ENCODE measurements at places on chromosomes 1 and 21. TPM values are rescaled to one million over a fixed set of nuclear protein-coding genes. Genes with fewer than 3 reads are reported as not detected.

LMX1A gene
- not detected for total RNA-seq

PCP4L1 gene
- total RNA-seq: not detected

IQGAP3 gene
- 24.2 TPM for total RNA-seq

TRIM67 gene
- total RNA-seq: not detected

C1orf94 gene
- not detected for total RNA-seq

NFIA gene
- total RNA-seq: 4.8 TPM

NTMT2 gene
- total RNA-seq: not detected

SZRD1 gene
- 71.5 TPM for total RNA-seq

ARMH1 gene
- 0.43 TPM for total RNA-seq

CFHR4 gene
- not detected for total RNA-seq

OLFML2B gene
- total RNA-seq: 5.2 TPM

BTG3 gene
- total RNA-seq: 42.3 TPM

- peak; percentile 14 for DNase-seq
Observed at GRCh38 chr1:203045821-203046594, 19.7 kb downstream of the PPFIA4 start.

- peak; percentile 81 for DNase-seq
Observed at GRCh38 chr1:246907472-246907871, 24.3 kb downstream of the AHCTF1 start.

DNA sequence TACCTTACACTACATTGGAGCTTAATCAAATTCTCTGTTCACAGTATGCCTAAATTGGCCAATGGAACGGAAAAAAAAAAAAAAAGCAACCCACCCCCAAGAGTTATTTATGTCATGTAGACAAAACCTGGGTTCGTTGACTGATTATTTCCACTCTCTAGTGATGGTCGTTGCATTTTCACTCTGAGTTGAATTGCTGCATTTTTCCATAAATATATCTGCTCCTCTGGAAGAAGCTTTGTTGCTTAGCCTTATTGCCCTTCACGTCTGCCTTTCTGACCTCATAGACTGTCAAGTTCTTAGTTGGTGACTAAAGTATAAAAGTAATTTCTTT, 90.2 kb upstream of the RUNX1 start:
- DNase-seq: no peak

DNA sequence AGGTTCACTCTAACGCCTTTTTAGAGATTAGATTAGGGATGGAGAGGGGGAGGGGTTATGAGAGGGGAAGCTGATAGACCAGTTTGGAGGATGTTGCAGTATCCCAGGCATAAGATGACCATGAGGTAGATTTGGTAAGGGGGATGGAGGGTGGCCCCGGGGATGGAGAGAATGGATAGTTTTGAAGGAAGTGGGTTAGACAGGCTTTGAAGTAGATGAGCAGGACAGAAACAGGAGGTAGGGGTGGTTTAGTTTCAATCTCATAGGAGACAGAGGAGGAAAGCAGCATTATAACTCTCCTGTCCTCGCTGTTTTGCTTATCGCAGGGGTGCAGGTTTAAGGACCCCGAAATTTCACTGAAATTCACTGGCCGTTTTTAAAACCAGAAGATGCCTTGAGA, 11.8 kb downstream of the UBIAD1 start:
- no peak for DNase-seq

DNA sequence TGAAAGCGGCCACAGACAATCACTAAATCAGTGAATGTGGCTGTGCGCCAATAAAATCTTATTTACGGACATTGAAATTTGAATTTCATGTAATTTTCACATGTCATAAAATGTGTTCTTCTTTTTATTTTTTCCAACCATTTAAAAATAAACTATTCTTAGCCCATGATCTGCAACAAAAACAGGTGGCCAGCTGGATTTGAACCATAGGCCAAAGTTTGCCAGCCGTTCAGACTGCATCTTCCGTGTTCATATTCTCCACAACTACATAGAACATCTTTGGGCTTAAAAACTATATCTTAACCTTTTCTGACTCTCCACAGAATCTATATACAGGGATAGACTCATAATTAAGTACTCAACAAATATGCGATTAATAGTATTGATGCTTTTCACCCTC, 81.2 kb upstream of the RALGPS2 start:
- DNase-seq: no peak

DNA sequence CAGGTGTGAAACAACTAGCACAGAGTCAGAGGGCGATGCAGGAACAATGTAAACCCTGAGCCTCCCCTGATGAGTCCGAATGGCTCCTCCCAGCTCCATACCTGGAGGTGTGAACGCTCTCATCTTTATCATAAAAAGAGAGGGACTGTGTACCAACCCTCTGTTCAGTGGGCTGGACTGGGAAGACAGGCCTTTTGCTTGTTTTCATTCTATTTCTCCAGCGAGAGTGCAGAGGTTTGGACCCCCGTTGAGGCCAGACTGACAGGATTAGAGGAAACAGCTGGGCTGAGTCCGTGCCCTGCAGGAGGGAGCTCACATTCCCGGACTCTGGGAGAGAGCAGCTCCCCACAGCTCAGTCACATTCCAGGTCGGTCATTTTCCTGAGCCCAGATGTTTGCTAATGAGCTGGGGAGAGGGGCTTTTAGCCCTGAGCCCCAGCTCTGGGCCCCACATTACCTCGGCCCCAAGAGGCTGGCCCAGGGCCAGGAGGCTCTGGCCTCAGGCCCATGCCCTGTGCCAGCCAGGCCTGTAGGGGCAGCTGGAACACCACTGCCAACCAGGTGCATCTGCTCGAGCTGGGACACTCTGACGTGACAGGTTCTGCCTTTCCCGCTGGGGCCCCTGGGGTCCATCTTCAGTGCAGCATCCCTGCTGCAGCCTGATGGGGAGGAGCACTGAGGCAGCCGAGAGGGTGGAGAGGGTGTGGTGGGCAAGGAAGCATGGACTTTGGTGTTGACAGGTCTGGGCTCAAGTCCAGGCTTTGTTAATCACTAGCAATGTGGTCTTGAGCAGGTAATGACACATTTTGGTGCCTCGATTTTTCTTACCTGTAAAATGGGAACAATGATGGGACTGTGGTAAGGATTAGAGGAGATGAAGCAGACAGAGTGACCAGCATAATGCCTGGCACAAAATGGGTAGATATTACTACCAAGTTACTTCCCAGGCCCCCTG, 3.5 kb upstream of the NBL1 start:
- peak; percentile 59 for DNase-seq

GRCh38 chr1:63276624-63277023, 45.7 kb upstream of the FOXD3 start:
- DNase-seq: no peak

GRCh38 chr1:240475832-240476231, 136.1 kb downstream of the GREM2 start:
- DNase-seq: no peak

GRCh38 chr21:34183331-34183928, 110.1 kb downstream of the MRPS6 start:
- no peak for DNase-seq

DNA sequence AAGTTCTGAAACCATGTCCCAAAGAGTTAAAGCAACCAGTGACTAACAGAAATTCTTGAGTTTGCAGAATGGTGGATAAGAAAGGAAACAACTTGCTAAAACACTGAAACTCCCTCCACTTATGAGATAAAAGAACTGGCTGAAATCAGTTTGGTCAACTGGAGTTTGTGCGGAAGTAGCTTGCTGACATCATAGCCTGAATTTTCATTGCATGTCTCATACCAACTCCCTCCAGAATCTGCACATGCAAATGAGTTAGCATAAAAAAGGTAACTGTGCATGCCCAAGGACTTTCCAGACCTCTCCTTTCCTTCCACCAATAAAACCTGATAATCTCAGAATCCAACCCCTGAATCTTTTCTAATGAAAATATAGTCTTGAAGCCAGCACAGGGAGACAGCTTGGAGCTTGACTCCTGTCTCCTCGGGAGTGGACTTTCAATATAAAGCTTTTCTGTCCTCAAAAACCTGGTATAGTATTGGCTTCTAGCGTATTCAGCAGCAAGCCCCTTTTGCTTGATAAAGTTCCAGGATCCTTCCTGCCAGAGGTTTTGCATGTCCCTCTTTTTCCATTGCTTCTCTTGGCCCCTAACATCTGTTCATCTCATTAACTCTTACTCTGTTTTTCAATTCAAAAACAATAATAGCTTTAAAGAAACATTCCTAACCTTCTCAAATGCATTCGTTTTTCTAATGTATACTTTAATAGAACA, 785.8 kb upstream of the ADGRL4 start:
- peak; percentile 7 for DNase-seq

GRCh38 chr1:180157576-180158057, 2.9 kb downstream of the QSOX1 start:
- no peak for DNase-seq

DNA sequence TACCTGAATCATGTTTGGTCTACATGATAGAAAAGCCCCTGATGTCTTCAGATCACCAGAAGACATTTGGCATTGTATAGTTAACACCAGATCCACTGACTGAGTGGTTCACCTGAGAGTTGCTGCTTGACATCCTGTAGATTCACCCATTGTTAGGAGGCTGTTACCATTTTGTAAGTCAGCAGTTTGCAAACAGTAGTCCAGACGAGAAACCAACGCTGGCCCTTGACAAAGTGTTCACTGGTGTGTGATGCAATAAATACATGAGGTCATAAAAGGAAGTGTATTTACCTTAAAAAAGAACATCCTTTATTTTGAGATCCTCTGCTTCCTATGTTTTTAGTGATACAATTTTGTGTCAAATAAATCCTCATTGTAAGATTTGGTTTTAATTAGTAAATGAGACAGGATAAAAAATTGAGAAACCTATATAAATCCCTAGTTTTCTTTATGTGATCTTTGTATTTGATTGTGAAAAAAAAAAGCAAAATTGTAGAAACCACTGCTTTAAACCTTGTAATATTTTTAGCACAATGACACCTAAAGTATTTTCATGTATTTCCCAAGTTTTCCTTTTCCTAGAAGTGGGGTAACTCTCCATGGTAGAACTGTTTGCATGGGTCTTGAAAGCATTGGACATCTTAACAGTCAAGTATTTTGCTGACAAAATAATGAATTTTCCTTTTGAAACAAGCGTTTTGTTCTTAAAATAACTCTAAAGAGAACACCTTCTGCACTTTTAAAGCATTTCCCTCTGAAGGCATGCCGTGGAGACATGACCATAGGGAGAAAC, 204.3 kb downstream of the FGGY start:
- DNase-seq: no peak

GRCh38 chr1:165855010-165855838, 27.8 kb downstream of the UCK2 start:
- no peak for DNase-seq

DNA sequence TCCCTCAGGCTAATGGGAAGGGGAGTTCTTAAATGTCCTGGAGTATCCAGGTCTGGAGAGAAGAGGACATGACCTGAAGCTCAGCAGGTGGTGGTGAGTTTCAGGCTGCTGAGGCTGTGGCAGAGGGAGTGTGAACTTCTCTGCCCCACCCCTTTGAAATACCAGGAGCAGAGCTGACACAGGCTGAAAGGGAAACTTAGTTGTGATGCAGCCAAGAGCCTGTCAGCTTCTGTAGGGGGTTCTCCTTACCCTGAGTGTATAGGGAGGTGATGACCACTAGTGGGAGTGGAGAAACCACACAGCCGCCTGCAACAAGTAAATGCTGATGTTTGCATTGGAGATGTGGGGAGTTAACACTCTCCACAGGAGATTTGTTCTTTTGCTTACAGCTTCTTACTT, 152.3 kb downstream of the FCRL5 start:
- DNase-seq: peak; percentile 22

DNA sequence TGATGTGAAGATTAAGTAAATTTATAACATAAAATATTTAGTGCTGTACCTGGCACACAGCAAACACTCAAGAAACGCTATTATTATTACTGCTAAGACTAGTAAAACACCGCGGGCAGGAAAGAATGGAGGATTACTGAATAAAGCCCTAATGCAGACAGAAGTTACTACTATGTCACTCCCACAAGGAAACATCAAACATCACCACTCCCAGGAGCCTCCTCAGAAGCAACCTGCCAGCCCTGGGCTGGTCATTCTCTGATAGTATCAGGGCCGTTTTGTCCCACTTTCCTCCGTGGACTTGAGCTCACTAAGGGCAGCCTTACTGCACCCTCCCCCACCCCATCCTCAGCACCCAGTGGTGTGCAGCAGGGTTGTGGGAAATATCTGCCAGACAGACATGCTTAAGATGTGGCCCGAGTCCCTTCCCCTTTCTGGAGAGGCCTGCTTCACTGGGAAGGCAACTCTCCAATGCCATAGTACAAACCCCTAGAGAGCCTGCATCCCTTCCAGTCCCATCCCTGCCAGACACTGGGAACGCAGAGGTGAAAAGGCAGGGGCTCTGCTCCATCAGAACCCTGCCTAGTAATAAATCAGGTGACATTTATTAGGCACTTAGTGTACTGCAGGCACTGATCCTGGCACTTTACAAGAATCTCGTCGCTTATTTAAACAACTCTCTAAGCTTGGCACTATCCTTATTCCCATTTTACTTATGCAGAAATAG, 41.7 kb upstream of the ECE1 start:
- DNase-seq: peak; percentile 85

- DNase-seq: no peak
Observed at GRCh38 chr1:11898831-11899467, 27.3 kb downstream of the KIAA2013 start.

GRCh38 chr1:29120367-29120766, 3.3 kb downstream of the TMEM200B start:
- no peak for DNase-seq

- no peak for DNase-seq
Observed at GRCh38 chr1:165443539-165444311, 1.2 kb downstream of the RXRG start.

DNA sequence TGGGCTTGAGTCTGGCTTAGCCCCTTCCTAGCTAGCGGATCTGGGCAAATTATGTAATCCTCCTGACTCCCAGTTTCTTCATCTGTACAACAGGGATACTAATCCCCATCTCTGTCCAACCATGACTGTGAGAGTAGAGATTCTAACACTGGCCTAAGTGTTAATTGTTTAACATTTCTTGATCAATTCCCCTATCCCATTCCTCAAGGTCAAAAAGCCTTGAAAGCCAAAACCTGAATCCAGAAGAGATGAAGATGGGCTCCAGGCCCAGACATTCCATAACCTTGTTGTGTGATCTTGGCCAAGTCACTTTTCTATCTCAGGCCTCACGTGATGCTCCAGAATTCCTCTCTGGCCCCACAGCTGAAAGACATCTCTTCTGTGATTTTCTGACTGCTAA, 18.8 kb upstream of the PHLDA3 start:
- DNase-seq: no peak

GRCh38 chr1:161071886-161072371, 2.2 kb upstream of the ARHGAP30 start:
- peak; percentile 67 for DNase-seq

GRCh38 chr1:7430691-7431090, 340.4 kb upstream of the VAMP3 start:
- DNase-seq: peak; percentile 20

- no peak for DNase-seq
Observed at GRCh38 chr1:93205892-93206566, 25.5 kb downstream of the CCDC18 start.

GRCh38 chr1:177964336-177964735, 5.5 kb downstream of the SEC16B start:
- no peak for DNase-seq

DNA sequence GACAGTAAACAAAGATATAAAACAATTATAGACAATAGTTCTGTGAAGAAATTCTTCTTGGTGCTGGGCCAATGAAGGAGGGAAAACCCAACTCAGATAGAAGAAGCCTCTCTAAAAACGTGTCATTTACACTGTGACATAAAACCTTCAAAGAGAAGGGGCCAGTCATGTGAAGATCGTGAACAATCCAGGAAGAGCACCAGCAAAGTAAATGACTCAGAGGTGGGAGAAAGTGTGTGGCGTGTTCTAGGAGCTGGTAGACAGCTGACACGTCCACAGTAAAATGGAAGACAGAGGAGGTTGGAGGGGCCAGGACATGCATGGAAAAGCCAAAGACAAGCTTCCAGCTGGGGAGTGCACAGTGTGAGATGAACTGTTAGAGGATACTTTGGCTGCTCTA, 143.6 kb downstream of the VAV3 start:
- DNase-seq: no peak

All from fibroblast of villous mesenchyme (primary cell).